ENCODE measurements at places on chromosomes 12 and 14.

- DNase-seq = no peak
Observed at GRCh38 chr12:62744551-62744950, 190.4 kb downstream of the PPM1H start.

- no peak for DNase-seq
Observed at GRCh38 chr12:74945771-74946198, 263.9 kb downstream of the KCNC2 start.

DNA sequence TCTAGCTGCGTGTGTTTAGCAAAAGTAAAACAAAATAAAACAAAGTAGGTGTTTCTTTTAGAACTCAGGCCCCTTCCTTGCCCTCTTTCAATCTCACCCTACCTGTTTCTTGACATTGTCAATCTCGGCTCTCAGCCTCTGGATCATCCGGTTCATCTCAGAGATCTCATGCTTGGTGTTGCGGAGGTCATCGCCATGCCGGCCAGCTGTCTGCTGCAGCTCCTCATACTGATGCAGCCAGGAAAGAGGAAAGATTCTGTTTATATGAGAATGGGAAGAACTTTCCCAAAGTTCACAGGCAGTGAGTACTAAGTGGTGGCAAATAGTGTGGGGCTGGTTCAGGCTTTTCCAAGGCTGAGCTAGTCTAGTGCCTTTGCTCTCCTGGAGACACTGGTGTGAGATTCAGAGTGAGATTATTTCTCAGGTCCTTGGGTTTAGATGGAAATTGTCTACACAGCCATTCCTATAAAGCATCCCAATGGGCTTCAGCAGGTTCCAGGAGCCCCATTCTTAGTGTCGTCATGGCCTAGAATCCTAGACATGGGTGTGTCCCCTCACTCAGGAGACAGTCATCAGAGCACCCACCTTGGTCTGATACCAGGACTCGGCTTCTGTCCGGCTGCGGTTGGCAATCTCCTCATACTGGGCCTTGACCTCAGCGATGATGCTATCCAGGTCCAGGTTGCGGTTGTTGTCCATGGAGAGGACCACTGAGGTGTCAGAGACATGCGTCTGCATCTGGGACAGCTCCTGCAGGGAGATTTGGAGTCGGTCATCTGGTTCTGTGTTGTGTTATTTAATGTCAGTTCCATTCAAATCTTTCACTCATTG is 3.0 kb downstream of the KRT5 start:
- no peak for DNase-seq

DNA sequence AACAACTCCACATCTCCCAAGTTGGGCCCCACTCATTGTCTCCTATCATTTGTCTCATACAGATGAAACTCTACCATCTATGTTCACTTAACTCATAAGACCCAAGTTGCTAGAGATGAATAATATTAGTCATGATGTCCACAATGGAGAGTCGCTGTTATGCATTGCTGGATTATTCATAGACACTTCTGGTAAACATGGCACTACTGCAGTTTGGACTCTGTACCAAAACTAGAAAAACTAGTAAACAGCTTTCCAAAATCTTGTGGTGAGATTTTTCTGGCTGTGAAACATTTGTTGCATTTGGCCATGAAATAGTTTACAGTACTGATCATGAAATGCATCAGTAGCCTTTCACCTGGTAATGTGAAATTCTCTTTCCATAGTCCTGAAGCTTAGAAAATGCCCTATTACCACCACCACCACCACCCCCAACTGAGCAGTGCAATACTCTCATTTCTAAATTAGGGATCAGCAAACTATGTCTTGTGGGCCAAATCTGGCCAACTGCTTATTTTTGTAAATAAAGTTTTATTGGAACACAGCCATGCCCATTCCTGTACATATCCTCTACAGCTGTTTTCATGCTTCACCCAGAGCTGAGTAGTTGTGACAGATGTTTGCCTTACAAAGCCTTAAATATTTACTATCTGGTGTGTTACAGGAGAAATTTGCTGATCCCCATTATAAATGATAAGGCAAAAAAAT is 236.5 kb downstream of the DPF3 start:
- DNase-seq = no peak

- DNase-seq = no peak
Observed at GRCh38 chr12:5177096-5177495, 133.4 kb downstream of the KCNA5 start.

GRCh38 chr12:93467351-93468007 is at the start of gene MRPL42:
MRPL42 (plus strand) TSS chr12:93467514; CDS start chr12:93469286, 1,772 bp downstream.
- no peak for DNase-seq

- DNase-seq = no peak
Observed at GRCh38 chr12:57455374-57456144, 452 bp downstream of the INHBE start.

DNA sequence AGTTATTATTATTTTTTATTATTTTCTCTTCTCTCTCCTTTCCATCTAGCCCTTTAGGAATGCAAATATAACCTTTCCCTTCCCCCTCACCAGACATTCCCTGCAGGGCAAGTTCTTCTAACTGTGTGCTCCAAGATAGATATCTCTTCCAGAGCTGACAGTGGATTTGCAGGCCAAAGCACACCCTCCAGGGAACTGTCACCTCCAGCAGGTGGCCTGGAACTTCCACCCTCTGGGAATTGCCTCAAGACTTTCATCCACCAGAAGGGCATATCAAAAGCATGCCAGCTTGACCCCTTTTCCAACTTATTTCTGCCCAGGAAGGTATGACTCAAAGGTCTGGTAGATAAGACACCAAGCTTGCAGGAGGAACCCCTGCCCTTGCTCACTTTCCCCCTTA is 13.6 kb upstream of the KCNA5 start:
- DNase-seq = no peak

- no peak for DNase-seq
Observed at GRCh38 chr12:100453951-100454350, 19.7 kb upstream of the NR1H4 start.

DNA sequence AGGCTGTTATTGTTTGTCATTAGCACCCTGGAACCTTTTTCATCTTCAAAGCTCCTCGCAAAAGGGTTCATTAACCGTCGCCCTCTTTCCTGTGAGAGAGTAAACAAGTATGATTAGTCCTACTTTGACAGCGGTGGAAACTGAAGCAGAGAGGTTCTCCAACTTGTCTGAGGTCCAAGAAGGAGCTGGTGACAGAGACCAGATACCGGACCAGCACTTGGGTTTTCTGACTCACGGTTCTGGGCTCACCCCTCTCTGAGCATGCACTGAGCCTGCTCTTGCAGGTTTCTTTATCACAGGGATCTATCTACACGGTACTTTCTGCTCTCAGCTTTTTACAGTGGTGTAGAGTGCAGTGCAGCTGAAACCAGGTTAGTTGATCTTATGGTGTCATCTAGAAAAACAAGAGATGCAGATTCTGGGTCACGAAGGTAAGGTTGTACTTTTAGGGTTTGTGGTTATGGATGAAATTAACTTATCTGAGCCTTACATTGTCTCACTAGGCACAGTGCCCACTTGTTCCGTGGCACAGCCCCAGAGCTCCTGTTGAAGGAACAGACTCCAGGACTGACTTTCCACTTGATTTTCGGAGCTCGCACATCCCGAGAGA is 62.1 kb downstream of the PPP2R5C start:
- DNase-seq = no peak

GRCh38 chr12:130830246-130830551 is 8.9 kb downstream of the STX2 start:
- no peak for DNase-seq

GRCh38 chr12:53960187-53961024 is 5.7 kb downstream of the HOXC12 start:
- no peak for DNase-seq

DNA sequence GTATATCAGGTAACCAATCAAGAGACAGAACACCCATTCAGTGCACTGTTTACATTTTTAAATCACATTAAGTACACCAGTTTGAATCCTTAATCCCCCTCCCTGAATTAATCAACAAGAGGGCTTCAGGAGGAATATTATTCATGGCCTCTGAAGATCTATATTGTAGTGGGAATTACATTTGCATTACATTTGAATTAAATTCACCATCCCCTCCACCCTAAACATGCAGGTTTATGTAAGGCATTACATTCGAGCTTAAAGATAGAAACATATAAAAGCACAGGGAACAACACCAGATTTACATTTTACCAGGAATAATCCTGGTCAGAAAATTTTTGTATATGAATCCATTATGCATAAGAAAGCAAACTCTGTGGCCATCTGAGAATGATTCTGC is 197.8 kb upstream of the KITLG start:
- no peak for DNase-seq

DNA sequence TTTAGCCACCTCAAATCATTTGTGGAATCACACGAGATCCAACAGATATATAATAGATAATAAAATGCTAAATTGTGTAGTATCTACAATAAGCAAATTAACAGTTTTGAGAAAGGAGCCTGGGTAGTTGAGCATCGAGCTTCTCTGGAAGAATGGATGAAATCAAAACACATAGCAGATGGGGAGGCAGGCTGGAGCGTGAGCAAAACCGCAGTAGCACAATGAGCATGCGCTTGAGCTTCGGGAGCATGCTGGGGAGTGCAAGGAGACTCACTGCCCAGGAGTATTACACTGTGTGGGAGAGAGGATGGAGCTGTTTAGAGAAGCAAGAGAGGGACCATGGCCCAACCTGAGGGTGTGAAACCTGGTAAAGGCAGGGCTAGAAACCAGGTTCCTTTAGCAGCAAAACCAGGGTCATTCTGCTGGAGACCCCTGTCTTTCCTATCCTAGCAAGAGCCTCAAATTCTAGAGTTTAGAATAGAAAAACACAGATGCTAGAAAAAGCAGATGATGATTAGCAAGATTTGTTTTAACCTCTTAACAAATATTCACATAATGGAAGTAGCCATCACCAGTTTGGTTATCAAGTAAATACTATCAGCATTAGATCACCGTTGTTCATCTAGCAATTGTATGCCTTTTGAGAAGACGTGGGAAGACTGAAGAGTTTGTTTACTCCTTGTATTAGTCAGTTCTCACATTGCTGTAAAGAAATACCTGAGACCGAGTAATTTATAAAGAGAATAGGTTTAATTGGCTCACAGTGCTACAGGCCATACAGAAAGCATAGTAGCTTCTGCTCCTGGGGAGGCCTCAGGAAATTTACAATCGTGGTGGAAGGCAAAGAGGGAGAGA is 484.8 kb downstream of the EGLN3 start:
- DNase-seq = no peak

DNA sequence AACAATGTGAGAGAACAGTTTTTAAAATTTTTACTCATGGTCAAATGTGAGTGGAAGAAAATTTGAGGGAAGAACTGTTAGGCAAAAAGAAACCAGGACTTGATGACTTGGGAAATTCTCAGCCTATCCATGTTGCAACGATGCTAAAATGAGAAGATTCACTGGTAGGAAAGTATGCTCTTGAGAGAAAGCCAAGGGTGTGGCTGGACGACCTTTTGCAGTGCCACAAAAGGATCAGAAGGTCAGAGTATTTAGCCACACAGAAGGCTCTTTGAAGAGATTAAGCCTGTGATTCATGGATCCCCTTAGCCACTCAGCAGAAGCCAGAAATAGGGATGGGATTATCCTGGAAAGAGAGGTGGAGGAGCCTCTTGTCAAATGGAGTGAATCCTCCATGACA is 336.8 kb downstream of the LRIG3 start:
- DNase-seq = no peak

DNA sequence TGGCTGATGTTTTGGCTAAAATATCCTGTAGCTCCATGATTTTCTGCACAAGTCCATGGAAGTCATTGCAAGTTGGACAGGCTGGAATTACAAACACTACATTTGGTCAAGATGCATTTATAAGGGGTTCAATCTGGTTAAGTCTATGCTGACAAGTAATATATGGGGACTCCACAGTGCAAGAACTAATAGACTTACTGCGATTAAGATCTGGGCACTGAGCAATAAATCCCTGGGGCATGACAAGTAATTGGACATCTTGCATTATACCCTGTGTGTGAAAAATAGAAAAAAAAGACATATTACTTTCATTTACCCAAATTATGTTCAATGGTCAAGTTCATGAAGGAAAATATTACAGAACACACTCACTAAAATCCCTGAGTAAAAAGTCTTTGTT is 99.1 kb downstream of the NELL2 start:
- no peak for DNase-seq

DNA sequence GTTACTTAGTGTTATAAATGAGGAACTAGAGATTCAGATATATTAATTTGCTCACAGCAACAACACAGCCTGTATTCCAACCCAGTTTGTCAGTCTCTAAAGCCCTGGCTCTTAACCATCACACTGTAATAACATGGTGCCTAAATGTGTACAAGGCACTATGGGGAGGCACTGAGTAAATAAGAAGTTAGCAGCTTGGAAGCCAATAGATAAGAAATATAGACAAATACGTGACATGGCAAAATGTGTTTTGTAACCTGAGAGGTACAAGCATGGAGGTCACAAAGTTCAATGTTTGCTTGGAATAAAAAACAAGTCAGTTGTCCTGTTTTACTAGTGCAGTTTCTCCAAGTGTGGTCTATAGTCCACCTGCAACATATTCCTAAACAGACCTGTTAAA is 16.3 kb upstream of the SLCO1A2 start:
- no peak for DNase-seq

- DNase-seq = no peak
Observed at GRCh38 chr14:50977863-50978528, 33.7 kb upstream of the PYGL start.

- DNase-seq = no peak
Observed at GRCh38 chr12:65082406-65082805, 38.7 kb downstream of the WIF1 start.
